ENCODE measurements at places on chromosomes 4 and X.

GRCh38 chrX:55754861-55755294 lies 37.3 kb downstream of the RRAGB start:
- DNase-seq: no peak

- DNase-seq: no peak
Measured at GRCh38 chr4:30537456-30537855, 182.7 kb upstream of the PCDH7 start.

DNA sequence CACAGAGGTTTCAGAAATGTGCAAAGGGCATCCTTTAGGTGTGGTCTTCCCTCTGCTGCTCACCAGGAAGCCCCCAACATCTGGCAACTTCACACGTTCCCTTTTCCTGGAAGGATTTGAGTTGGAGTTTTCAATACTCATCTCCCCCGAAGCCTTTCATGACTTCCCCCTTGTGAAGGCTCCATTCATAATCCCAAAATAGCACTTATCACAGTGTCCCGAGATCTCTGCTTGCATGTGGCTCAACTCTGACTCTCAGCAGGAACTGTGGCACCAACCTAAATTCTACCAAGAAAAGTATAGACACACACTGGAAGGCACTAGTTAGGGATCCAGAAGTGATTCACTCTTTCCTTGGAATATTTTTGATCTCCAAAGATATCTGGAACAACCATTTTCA lies 40.5 kb upstream of the ZNF827 start:
- no peak for DNase-seq

DNA sequence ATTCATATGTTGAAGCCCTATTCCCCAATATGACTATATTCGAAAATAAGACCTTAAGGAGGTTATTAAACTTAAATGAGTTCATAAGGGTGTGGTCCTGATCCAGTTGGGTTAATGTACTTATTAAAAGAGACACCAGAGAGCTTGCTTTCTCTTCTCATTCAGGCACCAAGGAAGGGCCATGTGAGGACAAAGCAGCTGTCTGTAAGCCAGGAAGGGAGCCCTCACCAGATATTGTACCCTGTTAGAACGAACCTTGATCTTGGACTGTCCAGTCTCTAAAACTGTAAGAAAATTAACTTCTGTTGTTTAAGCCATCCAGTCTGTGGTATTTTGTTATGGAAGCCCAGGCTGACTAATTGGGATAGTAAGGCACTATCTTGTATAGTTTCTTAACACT lies 9.1 kb upstream of the YTHDC1 start:
- DNase-seq: no peak

- DNase-seq: no peak
Measured at GRCh38 chrX:148878371-148878770, 378.0 kb downstream of the AFF2 start.

DNA sequence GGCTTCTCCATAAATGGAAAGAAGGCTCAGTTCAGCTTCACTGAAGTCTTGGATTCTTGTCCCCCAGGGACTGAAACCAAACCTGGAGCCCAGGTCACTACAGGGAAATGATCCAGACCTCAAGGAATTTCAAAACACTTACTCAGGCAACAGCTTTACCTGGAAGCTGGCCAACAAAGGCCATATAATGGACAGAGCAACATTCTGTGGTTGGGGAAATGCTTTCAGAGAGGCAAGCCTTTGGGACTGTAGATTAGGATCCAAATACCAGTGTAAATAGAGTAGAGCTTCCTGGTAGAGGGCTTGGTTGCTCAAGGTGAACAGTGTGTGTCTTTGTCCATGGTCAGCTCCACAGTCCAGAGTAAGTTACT lies 57.0 kb upstream of the PROM1 start:
- no peak for DNase-seq

DNA sequence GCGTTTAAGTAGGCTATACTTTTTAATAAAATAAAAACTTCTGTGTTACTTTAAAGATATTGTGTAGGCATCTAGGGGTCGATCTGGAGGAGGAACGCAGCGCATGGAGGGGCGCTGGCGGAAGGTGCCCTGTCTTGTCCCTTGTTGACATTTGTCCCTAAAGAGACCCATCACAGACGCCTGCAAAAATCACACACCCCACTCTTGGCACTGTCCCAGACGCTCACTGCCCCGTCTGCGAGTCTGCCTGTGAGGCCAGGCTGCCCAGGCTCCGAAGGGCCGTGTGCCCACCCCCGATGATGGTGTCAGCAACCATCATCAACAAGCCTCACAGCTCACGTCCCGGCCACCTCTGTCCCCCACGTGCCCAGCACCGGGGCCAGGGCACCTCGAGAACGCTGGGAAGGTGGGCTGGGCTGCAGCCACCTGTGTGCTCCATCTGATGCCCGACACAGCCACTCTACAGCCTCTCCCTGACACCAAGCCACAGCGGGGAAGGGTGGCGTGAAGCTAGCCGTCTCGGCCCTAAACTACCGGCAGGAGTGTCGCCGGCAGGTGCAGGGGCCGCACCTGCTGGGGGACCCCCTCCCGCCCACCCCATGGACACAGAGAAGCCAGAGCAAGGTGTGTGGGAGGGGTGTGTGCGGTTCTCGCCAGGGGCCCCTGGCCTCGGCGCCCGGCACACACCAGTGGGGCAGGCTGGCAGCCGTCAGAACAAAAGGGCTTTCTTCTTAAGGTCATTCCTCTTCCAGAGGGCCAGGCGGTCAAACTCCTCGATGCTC lies 26.8 kb upstream of the AFAP1 start:
- no peak for DNase-seq

DNA sequence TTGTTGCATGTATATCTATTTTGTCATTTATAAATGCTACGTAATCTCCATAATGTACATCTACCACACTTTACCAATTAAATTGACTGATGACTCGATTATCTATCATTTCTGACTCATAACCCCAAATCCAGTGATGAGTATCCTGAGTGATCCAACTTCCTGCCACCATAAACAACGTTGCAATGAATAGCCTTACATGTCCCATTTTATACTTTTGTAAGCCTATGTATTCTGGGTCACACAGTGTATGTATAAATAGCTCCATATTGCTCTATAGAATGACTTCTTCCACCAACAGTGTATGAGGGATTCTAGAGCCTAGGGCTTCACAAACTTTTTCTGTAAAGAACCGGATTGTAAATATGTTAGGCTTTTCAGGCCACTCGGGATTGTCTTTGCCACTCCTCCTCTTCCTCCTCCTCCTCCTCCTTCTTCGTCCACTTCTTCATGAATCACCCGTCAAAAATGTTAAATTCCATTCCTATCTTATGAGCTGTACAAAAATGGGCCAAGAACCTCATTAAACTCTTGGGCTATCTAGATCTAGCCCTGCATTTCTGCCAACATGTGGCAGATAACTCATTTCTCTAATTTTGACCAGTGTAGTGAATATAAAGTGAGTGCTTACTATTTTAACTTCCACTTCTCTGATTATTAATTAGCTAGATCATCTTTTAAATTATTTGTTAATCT lies 672.2 kb upstream of the AMOT start:
- DNase-seq: no peak

- no peak for DNase-seq
Measured at GRCh38 chr4:33989820-33990443, 2254.4 kb downstream of the ARAP2 start.

- DNase-seq: no peak
Measured at GRCh38 chr4:48360285-48361011, 19.1 kb downstream of the SLAIN2 start.

- DNase-seq: no peak
Measured at GRCh38 chr4:41143311-41144039, 70.9 kb downstream of the APBB2 start.

- no peak for DNase-seq
Measured at GRCh38 chrX:2410279-2411020, 90.3 kb downstream of the DHRSX start.

DNA sequence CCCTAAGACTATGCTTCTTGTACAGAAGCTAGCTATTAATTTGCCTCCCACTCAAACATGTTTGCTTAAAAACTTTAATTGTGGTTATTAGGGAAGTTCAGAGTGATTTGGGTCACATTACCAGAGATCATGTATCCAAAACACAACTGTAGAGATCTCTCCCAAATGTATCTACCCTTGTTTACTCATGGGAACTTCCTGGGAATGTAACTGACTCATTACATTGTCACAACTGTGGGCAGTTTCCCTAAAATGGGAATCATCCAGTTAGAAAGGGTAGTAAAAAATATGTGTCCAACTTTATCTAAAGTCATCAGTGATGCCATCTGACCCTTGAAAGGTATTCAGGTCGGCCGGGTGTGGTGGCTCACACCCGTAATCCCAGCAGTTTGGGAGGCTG lies 40.3 kb upstream of the GLRA3 start:
- no peak for DNase-seq

GRCh38 chr4:165378745-165379677 lies at the start of gene CPE:
Gene CPE, plus strand, starts transcription at chr4:165379008. Its CDS starts 214 bp downstream, at chr4:165379222.
- no peak for DNase-seq

- peak; percentile 1 for DNase-seq
Measured at GRCh38 chrX:142089193-142089592, 115.9 kb downstream of the MAGEC2 start.

DNA sequence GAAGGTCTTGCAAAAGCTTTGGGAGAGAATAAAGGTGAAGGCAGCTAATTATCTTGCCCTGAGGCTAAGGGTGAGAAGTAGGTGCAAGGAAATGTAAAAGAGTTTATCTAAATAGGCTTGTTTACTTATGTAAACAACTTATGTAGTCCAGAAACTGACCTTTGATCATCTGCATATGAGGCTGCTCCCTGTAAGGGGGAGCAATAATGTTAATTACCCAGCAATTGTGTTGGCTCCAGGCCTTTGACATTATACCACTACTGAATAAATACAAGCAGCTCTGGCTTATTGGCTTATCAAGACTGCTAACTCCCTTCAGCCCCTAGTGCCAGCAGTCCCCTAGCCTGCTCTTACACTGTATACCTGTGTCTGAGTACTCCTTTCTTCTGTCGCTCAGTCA lies 303.7 kb upstream of the GNPDA2 start:
- no peak for DNase-seq
